Glomerular endothelial cell (primary cell): ENCODE measurements at places on chromosomes 16 and 17. TPM values are rescaled to one million over a fixed set of nuclear protein-coding genes. Genes with fewer than 3 reads are reported as not detected.

AXIN2 gene
- 0.93 and 1.6 TPM in 2 replicates for total RNA-seq

TEDC2 gene
- total RNA-seq, result 12.1 and 16.1 TPM in 2 replicates

FOXN1 gene
- total RNA-seq, result not detected in 2 replicates

PKMYT1 gene
- total RNA-seq, result 9.0 and 12.9 TPM in 2 replicates

USP6 gene
- not detected in 2 replicates for total RNA-seq

KREMEN2 gene
- total RNA-seq, result 0.15 TPM in 1 of 2 replicates, not detected in the other

TPSG1 gene
- total RNA-seq, result not detected in 2 replicates

HASPIN gene
- 3.2 and 6.3 TPM in 2 replicates for total RNA-seq

ROGDI gene
- 22.4 and 31.1 TPM in 2 replicates for total RNA-seq

GRCh38 chr16:21166561-21166961 lies 8.1 kb downstream of the LDAF1 start:
- DNase-seq, result no peak

DNA sequence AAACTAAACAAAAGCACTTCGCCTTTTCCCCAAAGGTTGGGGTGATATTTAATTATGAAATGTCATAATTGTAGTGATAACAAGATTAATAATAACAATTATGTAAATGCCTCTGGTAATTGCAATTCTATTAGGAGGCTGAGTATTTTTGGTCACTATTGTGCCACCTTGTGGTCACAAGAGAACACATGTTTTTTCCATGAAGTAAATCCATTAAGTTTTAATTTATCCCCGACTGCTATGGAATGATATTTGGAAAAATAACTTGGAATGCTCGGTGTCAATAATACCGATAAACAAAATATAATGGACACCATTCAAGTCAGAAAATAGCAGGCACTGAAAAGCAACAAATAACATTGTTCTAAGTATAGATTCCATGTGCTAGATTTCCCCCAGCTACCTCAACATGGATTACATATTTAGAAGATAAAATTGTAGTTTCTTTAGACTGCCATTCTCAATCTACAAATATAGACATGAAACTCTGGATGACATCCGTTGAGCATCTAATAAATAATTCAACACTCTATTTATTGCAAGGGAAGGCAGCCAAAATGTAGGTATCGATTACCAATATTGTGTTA lies 25.0 kb upstream of the KCNJ2 start:
- no peak for DNase-seq

- DNase-seq, result no peak
These were observed 40.4 kb downstream of the GDPD1 start for GRCh38 chr17:59260722-59261121.

GRCh38 chr16:4393240-4393600 lies 21.6 kb downstream of the VASN start:
- no peak for DNase-seq

- DNase-seq, result no peak
These were observed 207.3 kb downstream of the KIF2B start for GRCh38 chr17:54029986-54030385.

DNA sequence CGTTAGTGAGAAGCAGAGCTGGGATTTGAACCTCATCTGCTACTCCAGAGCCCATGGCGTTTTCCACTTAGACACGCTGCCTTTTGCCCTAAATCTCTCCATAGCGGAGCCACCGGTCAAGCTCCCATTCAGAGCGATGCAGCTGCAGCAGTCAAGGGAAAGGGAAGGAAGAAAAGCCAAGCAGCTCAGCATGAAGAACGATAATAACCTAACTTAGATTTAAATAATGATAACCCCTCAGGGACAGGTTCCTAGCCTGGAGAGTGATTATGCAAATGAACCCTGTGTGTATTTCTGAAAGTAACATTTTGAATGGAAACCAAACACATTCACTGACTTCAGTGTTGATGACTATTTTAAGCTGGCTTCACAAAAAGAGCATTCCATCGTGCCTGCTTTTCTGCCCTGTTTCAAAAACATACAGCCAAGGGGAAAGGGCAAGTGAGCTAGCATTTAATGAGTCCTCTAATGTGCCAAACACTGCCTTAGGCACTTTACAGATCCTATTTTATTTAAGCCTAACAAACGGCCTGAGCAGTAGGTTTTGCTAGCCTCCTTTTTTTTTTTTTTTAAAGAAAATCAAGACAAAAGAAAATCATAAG lies 798.3 kb downstream of the CDH8 start:
- no peak for DNase-seq

DNA sequence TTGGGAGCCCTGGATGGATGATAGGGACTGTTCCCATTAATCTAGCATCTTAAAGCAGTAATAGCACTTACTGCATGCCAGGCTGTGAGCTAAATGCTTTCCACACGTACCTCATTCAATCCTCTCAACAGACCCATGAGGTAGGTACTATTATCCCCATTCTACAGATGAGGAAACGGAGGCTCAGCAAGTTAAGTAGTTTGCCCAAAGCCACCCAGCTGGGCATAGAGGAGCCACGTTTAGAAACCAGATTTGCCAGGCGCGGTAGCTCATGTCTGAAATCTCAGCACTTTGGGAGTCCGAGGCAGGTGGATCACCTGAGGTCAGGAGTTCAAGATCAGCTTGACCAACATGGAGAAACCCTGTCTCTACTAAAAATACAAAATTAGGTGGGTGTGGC lies 2.0 kb upstream of the RAI1 start:
- no peak for DNase-seq

DNA sequence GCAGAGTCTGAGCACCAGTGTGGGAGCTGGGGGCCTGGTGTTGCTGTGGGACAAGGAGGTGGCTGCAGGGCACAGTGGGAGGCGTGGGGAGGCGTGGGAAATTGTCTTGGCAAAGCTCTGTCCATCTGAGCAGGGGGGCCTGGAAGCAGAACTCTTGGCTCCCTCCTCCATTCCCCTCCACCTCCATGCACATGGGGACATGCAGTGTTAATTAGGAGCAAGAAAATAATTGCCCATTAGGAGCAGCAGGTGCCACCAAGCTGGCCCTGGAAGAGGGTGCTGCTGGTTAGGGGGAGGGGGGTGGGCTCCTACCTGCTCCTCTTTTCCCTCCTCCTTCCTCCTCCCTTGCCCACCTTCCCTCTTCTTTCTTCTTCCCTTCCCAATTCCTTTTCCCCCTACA lies 4.5 kb downstream of the TTYH2 start:
- no peak for DNase-seq
